ENCODE measurements at places on chromosomes 3 and 15.

- no peak for DNase-seq
Measured at GRCh38 chr15:67824976-67825880, at the start of gene SKOR1. SKOR1 (plus strand) TSS chr15:67825509; CDS start chr15:67825603, 94 bp downstream.

DNA sequence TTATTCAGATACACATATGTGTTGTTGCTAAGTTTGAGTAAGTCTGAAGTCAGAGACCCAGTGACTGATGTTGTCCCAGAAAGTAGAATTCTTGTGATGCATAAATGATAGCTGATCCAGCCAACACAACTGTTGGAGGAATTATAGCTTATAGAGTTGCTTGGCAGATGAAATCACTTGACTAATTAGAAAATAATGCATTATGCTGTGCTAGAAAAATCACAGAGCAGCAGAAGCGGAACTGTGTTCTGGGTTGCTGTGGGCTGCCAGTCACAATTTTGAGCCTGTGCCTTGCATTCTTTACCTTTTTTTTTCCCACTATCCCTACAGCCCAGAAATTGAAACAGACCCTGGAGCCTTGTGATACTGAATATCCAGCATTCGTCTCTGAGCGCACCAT lies 90.0 kb upstream of the LRTM1 start:
- no peak for DNase-seq

DNA sequence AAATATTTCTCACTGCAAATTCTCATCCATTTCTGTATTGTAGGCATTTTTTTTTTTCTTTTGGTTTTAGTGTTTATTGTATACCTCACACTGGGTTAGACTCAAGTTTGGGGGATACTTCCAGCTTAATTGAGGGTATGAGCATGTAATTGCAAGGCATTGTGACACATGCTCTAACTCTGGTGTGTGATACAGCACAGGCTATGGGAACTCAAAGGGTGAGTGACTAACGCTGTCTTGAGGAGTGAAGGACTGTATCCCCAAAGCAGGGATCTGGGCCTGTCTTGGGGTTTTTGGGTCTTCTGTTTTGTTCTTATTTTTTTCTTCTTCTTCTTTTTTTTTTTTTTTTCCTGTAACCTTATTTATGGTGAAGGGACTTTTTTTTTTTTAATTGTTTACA lies 26.9 kb downstream of the MAP2K1 start:
- DNase-seq = no peak

DNA sequence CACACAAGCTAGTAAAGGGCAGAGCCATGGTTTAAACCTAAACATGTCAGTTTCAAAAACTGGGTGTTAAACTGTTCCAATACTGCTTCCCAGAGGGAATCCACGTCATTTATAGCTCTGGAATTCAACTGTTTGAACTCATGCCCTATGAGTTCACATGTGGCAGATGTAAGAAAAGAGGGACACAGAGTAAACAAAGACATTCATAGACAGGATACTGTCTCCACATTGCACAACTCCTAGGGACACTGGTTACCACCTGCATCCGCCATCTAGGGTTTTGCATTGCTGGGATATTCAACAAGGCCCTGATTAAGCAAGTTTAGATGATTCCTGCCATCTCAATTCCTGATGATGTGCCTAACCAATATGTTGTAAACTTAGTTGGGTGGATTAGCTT lies 134.1 kb upstream of the COL8A1 start:
- DNase-seq = no peak

DNA sequence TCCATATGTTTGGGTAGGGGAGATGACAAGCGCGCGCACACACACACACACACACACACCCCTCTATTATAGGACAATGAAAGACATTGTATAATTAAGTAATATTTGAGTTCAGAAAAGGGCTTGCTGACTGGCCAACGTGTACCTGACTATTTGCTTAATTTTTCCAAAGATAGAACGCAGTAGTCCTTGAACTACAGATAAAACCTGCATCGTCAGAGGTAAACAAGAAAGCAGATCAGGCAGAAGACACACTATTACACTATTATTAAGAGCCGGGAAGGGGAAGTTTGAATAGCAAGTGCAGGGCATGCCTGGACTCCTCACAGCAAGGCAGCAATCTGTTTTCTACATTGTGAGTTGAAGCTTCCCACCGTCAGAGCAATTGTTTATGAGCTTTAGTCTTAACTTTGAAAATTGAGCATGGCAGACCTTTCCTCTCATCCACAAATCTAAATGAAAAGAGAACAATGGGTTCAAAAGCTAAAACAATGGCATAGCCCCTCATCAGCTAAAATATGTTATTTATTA lies 427.7 kb downstream of the GABRG3 start:
- DNase-seq = no peak

- no peak for DNase-seq
Measured at GRCh38 chr3:44905446-44906157, 31.2 kb downstream of the TGM4 start.

GRCh38 chr3:131494706-131495105 lies 8.1 kb downstream of the MRPL3 start:
- DNase-seq = no peak

GRCh38 chr15:25667829-25668228 lies 195.3 kb downstream of the ATP10A start:
- no peak for DNase-seq

- no peak for DNase-seq
Measured at GRCh38 chr3:108346301-108347227, 50.2 kb downstream of the HHLA2 start.

- DNase-seq = no peak
Measured at GRCh38 chr3:15556512-15556911, 35.0 kb upstream of the COLQ start.

DNA sequence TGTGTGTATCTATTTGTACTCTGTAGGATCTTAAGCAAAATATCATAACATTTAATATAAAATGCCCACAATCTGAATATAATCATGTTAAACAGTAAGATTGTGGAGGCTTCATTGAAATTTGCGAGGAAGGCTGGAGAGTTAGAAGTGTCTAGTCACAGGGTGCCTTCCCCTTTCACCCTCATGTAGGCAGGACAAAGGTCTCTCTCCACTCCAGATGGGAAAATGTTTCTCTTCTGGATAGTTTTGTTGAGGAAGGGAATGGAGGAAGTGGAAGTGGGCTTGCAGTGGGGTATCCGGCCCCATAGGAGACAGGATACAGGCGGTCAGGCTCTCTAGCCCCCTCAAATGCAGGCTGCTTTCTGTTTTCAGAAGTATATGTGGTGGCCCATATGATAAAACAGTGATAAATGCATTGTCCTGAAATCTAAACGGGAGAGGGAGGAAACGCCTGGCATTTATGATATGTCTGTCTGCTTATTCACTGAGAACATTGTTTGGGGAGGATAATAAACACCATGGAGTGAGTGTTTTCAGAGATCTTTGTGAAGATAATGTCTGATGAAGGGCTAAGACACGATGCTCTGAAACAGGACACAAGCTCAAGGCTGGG lies 13.3 kb upstream of the MYZAP start:
- DNase-seq = no peak

GRCh38 chr3:188088948-188089685 lies 64.8 kb upstream of the LPP start:
- no peak for DNase-seq

DNA sequence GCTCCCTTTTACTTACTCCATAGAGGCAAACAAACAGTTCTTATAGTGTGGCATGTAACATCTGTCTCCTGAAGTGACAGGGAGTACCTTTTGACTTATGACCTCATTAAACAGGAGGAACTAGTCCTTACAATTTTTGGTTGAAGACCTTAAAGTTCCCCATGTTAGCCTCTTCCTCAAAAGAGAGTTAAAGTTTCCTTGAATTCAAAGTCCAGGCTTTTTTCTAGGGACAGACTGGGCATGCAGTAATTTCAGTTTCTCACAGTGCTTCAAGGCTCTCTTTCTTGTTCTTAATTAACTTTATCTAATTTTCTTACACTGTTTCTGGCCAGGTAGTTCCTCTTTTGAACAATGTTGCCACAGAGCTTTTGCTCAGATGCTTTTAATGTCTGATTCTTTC lies 12.1 kb downstream of the GOLM2 start:
- DNase-seq = no peak

- DNase-seq = no peak
Measured at GRCh38 chr3:152976239-152976638, 141.3 kb downstream of the P2RY1 start.

DNA sequence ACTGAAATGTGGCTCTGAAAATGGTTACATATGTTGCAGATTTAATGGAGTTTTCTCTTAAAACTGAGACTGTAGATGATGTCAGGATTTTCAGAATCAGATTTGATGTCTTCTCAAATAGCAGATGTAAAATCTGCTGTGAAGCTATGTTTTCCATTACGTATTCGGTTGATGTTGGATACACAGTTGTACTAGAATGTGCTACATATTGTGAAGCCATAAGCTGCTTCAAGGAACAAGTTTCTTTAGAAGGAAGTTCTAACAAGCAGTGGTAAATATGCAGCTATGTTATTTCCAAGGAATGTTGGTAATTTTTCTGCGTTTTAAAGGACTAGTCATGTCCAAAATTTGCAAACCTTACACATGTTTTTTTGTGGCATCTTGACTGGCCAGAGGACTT lies 197.7 kb downstream of the RBMS3 start:
- no peak for DNase-seq

DNA sequence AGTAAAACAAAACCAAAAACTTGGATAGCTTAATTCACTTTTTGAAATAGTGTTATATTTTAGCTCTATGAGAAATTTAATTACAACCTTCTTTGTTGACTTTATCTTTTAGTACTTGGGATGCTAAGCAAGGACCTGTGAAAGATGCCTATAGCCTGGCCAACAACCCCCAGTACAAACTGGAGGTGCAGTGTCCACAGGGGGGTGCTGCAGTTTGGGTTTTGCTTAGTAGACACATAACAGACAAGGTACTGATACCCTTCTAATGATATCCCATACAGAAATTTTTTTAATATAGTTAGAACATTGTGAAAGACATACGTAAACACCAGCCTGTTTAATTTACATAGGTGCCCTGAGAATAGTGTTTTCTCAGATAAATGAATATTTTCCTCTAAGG lies 35.3 kb downstream of the CAPN7 start:
- peak; percentile 14 for DNase-seq

DNA sequence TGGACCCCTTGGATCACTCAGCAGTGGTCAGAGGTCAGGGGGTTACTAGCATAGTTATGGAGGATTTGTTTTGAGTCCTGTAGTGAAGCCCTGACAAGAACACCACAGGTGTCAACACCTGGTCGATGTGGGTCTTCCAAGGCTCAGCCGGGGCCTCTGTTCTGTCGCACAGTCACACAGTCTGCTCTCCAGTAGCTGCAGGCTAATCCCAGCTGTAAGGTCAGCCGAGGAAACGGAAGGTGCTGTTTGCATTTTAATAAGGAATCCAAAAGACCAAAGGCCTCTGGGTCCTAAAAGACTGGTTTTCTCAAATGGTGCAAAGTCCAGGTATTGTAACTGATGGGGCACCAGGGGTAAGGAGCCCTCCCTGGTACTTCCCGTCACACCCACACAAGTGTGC lies 71.7 kb downstream of the RPLP1 start:
- no peak for DNase-seq

DNA sequence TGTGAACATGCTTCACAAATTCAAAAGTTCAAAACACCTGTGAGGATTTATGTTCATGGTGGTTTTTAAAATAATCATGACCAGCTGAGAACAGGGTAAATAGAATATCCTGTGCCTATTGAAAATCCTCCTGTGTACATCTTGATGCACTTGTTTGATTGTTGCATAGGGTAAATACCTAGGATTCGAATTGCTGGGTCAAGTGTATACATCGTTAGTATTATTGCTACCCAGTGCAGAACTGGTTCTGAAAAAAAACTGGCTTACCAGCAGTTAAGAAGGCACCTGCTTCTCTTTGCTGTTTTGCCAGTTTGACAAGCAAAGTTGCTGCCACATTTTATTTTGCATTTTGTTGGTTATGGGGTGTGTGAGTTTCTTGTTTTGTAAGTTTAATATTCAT lies 272.6 kb downstream of the CLSTN2 start:
- no peak for DNase-seq

DNA sequence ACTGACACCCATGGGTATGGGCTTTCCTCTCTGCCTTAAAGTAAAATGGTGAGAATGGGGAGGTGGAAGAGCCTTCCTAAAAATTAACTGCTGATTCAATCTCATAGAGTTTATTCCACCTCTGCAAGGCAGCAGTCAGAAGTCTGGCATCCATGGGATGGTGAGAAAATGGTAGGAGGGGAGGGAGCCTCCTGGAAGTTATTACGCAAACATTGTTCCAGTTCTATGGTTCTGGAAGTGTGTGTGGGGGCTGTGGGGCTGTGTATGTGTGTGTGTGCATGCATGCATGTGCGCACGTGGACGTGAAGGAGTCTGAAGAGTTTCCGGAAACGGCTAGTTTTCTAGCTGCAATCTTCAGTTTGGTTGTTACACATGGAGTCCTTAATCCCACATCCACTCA lies 177.6 kb downstream of the KCNAB1 start:
- DNase-seq = no peak

DNA sequence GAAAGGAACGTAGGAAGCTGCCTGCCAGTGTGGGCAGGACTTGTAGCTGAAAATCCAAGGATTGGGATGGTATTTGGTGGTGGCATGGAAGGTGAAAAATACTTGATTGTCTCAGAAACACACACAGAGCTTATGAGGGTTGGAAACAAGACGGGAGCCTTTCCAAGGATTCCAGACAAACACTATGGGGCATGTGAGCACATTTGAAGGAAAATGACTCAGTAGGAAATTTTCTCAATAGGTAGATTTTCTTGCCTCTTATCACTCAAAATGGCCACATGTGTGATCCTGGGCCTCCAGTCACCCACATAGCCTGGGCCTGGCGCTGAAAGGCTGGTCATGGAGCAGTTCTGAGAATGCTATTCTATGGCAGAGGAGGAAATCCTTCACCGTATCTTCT lies 47.4 kb downstream of the CCNL1 start:
- DNase-seq = no peak

GRCh38 chr3:96101006-96101560 lies 713.3 kb upstream of the EPHA6 start:
- no peak for DNase-seq

DNA sequence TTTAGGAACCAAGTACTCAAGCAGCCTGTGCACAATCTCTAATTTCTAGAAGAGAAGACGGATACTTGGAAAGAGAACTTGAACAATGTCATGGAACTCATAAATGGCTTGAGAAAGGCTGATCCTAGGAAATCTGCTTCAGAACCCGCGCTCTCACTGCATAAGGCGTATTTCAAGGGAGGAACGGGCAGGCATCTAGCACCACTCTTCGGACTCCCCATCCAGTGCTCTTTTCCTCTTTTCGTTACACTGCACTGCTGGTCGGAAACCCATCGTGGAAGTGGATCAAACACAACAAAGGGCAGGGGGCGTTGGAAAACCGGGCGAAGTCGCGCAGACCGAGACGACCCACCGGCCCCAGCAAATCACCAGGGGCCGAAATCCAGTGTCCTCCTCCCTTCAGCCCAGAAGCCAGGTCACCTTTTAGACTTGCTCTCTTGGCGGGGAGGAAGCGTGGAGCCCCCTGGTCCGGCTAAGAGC lies 539 bp upstream of the TLNRD1 start:
- DNase-seq = no peak

GRCh38 chr3:180492047-180492446 lies 109.9 kb upstream of the TTC14 start:
- DNase-seq = no peak

DNA sequence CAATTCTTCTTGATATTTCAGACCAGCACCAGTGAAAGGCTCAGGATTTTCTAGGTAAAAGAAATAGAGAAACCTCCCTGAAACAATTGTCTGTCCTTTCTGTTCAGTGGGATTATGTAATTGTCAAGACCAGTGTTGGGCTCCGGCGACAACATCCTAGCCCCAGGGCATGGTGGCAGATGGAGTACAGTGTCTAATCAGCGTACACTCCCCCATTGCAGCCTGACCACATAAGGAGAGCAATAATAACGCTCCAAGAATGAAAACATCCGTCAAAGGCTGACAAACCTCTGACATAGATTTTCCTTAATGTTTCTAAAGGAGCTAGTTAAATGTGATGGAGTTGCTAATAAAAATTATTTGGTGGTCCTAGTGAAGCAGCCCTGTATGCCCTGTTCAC lies 144.6 kb downstream of the EBLN2 start:
- DNase-seq = no peak

All from activated CD8-positive, alpha-beta memory T cell treated with anti-CD3 and anti-CD28 coated beads for 4 hours (primary cell).